Right lung (tissue), 10 donors: ENCODE measurements at places on chromosomes 2 and 18.

DNA sequence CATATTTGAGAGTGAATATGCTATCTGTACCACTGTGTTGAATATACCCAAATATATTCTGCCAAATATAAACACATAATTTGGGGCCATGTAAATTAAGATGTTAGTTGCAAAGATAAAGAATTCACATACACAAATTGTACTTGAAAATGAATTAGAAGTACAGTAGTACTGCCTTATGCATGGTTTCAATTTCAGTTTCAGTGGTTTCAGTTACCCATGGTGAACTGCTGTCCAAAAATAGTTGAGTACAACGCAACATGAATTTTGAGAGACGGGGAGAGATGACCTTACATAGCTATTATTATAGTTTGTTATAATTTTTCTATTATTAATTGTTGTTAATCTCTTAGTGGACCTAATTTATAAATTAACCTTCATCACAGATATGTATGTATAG, 1313.0 kb upstream of the FAM98A start:
- no peak for DNase-seq

DNA sequence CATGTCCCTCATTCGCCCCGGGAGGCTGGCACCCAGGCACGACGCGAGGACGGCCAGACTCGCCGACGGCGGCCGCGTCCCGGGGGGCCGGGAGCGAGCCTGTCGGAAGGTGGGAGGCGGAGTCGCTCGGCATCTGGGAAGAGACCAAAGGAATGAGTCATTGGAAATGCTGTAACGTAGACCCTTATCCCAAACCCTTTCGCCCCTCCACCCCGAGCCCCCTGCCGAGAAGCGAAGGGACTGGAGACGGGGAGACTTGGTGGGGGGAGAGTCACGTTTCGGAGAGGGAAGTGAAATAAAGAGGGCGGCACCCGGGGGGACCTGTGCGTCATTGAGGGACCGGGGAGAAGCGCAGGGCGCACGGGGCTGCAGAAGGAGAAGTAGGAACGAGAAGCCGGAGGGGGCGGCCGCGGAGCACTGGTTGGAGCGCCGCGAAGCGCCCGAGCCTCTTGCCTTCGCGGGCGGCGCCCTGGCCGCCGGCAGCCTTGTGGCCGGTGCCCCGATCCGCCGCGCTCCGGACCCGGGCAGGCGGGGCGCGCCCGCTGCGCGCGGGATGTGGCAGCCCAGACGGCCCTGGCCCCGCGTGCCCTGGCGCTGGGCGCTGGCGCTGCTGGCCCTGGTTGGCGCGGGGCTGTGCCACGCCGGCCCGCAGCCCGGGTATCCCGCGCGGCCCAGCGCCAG, at the start of gene EMILIN2:
TSS of gene EMILIN2 (plus strand) at position 371 of the 681 bp plus-strand sequence. CDS start at position 554, 183 bp downstream.
- no peak for DNase-seq

GRCh38 chr18:63105636-63106316, 213.8 kb downstream of the BCL2 start:
- no peak for DNase-seq

GRCh38 chr18:54480616-54481015, 110.4 kb upstream of the DYNAP start:
- DNase-seq: no peak

- no peak for DNase-seq
Observed at GRCh38 chr18:9823805-9824473, 61.8 kb upstream of the TXNDC2 start.

DNA sequence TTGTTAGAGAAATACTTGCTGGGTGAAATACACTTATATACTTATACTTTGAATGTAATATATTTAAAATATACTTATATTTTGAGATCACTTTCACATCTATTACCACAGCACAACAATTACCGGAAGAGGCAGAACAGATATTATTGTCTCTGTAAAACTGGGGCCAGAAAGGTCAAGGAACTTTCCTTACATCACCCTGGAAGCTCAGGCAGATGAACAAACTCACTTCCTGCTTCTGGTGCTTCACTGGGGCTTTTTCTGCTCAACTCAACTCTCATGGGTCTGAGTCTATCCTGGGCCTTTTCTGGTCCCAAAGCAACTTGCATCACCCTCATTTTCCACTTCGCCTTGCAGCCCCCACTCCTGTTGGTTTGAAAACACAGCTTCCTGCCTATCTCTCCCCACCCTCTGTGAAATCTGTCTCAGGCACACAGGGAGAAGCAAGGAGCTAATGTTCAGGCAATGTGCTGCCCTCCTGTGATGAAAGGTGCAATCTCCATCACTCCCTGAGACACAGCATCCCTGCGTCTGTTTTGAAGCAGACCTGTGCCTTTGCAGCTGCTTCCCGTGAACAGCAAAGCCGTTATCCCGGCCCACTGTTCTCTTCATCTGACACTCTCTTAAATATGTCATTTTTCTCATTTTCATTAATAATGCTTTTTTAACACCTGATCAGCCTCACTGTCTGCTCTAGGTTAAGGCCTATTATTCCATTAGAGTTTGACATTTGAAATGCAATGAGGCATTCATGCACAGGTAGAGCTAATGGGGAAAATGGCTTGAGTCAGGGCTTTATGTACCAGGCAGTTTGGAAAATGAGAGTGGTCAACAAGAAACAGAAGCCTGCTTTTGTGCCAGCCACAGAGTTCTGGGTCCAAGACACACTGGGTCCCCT, 251.9 kb upstream of the CHAC2 start:
- DNase-seq: no peak

DNA sequence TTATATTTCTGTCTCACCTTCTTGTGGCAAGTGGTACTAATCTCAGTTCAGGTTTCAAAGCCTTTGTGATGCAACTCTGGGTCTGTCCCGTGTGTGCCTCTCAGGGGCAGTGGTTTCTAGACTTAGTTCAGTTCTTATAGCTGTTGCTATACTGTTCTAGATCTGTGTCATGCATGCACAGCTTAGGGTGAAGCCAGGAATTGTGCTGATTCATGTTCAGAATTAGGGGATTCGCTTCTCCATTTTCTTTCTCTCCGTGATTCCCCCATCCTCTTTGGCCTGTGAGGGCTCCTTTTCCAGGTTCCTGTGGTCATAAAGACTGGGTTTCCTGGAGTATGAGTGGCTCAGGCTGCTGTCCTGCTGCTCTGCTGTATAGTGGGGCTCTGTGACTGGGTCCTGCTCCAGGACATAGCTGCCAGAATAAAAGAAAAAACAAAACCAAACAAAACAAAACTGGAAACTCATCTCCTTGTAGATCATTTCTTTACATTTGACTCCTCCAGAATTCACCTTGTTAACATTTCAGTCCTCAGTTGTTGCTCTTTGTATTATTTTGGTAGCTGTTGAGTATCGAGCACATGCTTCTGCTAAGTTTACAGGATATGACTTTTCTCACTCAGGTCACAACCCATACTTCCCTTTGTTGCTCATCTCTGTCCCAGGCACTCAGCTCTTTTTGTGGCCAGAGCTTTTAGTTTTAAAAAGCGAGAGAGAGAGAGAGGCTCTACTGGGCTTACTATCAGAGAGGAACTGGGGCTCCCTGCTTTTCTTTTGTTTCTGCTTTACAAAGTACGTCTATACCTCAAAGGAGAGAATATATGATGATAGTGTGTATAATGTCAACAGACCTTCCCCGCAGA, 34.2 kb downstream of the CERS6 start:
- no peak for DNase-seq

DNA sequence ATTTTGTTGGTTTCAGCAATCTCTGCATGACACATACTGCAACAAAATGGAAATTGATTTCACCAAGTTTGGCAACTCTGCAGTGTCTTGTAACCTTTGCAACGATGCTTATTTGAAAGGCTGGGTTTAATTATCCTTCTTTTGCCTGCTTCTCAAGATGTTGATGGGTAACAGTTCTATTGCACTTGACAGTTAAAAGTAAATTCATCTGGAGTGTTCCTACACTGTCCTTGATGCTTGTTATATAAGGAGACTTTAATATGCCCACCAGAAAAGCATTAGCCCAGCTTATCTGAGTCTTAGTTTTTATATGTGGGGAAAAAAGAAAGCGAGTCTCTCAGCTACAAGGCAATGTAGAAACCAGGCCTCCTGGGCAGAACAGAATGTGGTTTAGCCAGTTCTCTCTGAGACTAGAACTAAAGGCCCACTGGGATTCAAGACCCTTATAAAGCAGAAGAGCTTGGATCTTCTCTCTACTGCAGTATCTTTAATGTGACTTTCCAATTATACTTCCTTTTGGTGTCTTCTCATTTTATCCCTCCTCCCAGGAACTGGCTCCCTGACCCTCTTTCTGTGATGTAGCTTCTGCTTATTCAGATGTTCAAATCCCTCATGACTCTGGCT, 106.8 kb upstream of the LYPD6 start:
- DNase-seq: no peak

- DNase-seq: no peak
Observed at GRCh38 chr18:39730606-39731005, 2165.0 kb upstream of the CELF4 start.

GRCh38 chr2:191465766-191466420, 212.0 kb upstream of the NABP1 start:
- no peak for DNase-seq
